ENCODE measurements at places on chromosomes 3 and 15. TPM values are rescaled to one million over a fixed set of nuclear protein-coding genes. Genes with fewer than 3 reads are reported as not detected.
A peak's percentile ranks its signal among the peaks of the same experiment; 100 is the strongest.

GRCh38 chr15:95252404-95252803 is 1021.0 kb downstream of the MCTP2 start:
- no peak for DNase-seq

GRCh38 chr3:152083135-152083534 is 185.6 kb upstream of the MBNL1 start:
- no peak for DNase-seq

DNA sequence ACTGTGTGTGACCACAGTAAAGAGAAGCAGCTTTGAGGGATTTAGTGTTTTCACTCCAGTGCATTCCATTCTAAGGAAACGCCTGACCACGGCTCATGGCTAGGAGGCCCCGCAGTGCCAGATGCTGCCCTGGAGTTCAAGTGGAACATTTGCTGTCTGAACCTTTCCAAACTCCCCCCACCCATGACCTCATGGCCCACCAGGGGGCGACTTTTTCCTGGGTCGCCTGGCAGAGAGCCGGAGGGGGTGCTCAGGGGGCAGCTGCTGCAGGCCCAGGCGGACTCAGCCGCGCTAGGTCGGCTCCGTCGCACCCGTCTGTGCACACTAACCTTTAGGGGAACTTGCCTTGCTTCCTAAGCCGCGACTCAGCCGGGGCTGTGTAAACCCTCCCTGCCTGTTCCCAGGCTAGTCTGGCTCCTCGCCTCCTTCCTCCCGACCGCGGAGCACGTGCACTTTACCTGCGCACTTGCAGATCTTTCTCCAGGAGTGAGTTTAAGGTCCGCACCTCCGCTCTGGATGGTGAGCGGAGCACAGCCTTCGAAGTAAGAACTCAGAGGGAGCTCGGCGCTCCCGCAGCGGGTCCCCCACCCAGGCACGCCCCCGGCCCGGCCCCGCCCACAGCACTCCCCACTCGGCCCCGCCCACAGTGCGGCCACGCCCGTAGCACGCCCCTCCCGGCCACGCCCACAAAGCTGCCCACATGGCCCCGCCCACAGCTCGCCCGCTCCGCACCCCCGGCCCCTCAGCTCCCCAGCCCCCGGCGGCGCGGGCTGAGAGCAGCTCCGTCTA is at the start of gene OCA2:
OCA2 (minus strand) TSS at position 550 of the 789 bp plus-strand sequence. CDS start 17,441 bp downstream, outside the sequence.
- peak; percentile 40 for DNase-seq

SLC6A11 gene
- 0.34 TPM for total RNA-seq

DNA sequence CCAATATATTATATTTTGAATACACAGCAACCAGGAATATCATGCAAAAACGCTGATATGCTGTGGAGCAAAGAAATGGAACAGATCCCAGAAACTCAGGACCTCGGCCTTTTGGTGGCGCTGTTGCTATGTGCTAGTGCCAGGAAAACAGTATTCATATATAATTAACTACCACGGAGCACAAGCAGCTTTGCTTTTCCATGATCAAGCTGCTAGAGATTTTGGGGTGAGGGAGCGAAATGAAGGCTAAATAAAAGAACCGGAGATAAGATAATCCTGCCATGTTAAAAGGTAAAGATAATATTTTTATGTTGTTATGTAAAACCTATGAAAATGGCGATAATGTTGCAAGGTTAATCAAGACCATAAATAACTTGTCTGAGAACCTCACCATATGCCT is 157.7 kb upstream of the FAM3D start:
- DNase-seq = peak; percentile 30

GHRL gene
- total RNA-seq = not detected

DNA sequence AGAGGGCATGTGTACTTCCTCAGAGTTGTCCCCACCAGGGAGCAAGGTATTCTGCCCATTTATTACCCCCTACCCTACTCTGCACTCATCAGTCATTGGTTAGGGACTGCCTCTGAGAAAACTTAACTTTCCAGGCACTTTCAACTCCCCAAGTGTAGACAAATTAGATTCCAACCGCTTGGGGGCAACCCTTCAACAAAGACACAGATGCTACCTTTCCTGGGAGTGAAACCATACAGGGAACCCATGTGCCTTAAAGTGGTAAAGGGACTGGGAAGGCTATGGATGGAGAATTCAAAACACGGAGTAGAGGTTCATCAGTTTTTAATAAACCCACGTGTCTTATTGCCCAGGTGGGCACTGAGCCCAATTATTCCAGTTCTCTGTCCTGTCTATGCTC is 19.4 kb upstream of the UBE2E2 start:
- peak; percentile 39 for DNase-seq

- no peak for DNase-seq
These were observed 114.8 kb downstream of the IL12A start for GRCh38 chr3:160103397-160103796.

GOLGA8S gene
- total RNA-seq = 0.14 TPM

SLC24A1 gene
- 10.3 TPM for total RNA-seq

GRCh38 chr3:64355401-64355807 is 130.1 kb upstream of the PRICKLE2 start:
- peak; percentile 47 for DNase-seq

SAMD7 gene
- total RNA-seq = not detected

DNA sequence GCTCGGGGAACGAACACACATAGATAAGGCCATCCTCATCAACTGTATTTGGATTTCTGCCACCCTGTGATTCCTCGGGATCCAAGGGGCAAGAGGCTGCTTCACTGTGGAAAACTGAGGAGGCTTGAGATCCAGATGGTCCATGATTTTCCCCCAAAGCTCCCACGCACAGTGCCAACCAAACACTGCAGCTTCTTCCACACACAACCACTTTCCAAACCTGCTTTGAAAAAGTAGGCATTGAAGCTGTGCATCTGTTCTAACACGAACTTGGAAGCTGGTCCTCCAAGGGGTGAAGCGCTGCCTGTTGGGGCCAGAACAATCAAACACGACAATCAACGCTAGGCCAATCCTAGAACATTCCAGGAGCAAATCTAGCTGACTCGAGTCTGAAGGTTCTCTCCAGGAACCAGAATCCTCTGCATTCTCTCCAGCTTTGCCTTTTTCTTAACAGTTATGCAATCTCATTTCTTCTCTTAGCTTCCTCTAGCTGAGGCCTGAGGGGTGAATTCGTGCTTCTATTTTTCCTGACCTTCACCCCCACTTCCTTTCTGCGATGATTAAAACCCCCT is 104.4 kb downstream of the LRRK1 start:
- DNase-seq = no peak

- DNase-seq = no peak
These were observed 114.3 kb downstream of the FAM43A start for GRCh38 chr3:194800002-194800401.

- no peak for DNase-seq
These were observed 14.5 kb downstream of the HIGD2B start for GRCh38 chr15:72671525-72671924.

DNA sequence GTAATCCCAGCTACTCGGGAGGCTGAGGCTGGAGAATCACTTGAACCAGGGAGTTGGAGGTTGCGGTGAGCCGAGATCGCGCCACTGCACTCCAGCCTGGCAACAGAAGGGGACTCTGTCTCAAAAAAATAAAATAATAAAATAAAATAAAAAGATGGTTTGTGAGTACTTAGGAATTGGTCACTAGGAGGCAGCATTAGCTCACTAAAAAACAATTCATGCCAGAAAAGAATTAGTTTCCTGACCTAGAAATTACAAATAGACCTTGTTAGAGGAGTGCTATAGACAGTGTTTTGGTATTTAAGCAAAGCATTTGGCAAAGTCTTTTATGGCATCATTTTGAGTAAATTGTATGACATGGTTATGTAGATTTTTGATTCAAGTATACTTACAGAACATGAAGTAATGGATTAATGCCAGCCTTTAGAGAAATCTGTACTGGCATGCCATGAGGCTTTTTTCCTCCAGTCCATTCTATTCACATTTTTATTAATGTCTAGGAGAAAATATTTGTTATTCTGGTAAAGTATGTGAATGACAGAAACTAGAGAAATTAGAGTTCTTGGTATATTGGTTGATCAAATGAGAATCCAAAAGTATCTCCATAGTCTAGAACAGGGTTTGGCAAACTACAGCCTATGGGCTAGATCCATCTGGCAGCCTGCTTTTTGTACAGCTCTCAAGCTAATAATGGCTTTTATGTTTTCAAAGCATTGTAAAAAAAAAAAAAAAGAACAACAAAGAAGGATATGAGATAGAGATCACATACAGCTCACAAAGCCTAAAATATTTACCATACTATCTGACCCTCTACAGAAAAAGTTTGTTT is 81.6 kb downstream of the LRRC49 start:
- DNase-seq = peak; percentile 54

ANKRD34C gene
- total RNA-seq = 0.05 TPM

DNA sequence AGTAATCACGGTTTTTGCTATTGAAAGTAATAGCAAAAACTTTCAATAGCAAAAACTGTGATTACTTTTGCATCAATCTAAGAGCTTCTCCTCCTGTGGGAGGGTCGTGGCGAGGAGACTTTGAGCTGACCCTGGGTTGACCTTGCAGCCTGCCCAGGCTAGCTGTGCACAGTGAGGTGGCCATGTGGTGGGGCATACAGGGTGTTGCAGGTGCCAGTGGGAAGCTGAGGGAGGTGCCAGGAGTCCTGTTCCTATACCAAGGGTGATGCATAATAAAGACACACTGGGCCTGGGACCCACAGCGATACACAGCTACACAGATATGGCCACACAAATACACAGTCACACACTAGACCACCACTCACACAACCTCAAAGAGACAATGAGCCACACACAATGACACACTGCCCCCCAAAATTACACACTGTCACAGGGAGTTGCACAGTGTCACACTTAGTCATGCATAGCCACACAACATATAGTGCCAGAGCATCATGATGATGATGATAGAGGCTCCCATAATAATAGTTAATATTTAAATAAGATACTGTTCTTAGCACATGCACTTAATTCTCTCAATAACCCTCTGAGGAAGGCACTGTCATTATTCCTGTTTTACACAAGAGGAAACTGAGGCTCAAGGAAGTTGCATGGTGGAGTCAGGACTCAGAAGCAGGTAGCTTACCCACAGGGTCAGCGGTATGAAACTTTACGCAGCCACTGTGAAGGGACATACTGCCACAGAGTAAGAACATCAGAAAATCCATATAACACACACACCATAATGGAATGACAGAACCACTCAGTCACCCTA is 6.3 kb downstream of the PLCD1 start:
- DNase-seq = no peak

DNA sequence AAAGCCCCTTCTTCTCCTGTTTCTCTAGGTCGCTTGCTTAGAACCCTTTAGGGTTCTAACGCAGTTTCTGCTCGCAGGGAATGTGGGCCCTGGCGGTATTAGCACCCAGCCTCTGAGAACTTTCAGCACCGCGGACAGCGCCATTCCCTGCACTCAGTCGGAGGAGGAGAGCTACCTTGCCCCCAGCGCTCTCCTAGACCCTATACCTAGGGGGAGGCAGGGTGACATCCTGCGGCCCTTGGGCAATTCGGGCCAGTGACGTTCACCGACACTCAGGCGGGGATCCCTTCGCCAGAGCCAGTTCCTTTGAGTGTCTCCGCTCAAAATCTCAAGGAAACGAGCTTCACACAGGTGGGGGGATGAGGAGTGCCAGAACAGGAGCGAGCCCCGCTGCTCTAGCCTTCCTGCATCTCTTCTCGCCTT is 1.3 kb downstream of the SLC7A14 start:
- peak; percentile 39 for DNase-seq

DNA sequence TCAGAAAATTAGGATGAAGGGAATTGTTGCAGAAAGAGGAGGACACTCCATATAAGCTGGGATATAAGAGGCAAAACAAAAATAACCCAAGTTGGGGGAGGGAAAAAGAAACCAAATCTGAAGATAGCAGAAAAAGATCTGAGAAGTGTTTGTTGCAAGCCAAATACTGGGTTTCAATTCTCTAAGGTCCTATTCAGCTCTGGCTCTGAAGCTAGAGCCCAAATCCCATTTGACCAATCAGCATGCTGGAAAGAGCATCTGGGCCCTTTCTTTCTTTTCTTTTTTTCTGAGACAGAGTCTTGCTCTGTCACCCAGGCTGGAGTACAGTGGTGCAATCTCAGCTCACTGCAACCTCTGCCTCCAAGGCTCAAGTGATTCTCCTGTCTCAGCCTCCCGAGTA is 17.3 kb downstream of the IGDCC3 start:
- DNase-seq = no peak

GPR27 gene
- total RNA-seq = 2.0 TPM

GRCh38 chr3:174376346-174376745 is 482.8 kb upstream of the NAALADL2 start:
- peak; percentile 70 for DNase-seq

DNA sequence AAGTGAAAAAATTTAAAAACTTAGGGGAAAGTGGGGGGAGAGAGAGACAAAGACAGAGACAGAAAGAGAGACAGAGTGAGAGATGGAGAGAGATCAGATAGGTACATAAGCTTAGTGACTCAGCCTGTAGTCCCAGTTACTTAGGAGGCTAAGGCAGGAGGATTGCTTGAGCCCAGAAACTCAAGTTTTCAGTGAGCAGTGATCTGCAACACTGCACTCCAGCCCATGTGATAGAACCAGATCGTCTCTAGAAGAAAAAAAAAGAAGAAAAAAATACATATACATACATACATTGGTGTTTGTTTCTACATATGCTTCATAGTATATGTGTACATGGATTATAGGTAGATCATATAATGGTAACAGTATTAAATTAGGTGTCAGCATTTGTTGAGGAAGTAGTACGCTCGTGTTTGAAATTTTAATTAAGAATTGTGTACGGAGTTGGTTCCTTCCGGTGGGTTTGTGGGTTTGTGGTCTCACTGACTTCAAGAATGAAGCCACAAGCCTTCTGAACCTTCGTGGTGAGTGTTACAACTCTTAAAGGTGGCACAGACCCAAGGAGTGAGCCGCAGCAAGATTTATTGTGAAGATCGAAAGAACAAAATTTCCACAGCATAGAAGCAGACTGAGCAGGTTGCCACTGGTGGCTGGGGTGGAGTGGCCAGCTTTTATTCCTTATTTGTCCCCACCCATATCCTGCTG is 38.3 kb upstream of the SNRPN start:
- DNase-seq = no peak

Data from astrocyte (in vitro differentiated cells and primary cell).